ENCODE measurements at places on chromosomes 2 and 18. TPM values are rescaled to one million over a fixed set of nuclear protein-coding genes. Genes with fewer than 3 reads are reported as not detected.

NR4A2 gene
- total RNA-seq = 2.4 TPM

MATN3 gene
- 13.7 TPM for total RNA-seq

TUBB8B gene
- total RNA-seq = not detected

TTN gene
- under 0.01 TPM for total RNA-seq

VWC2L gene
- not detected for total RNA-seq

NEB gene
- 0.17 TPM for total RNA-seq

UPP2 gene
- not detected for total RNA-seq

BCL2 gene
- total RNA-seq = 0.73 TPM

TMEFF2 gene
- 0.26 TPM for total RNA-seq

Measured in A549 treated with RU486 at 1 μM for 4 hours (cell line).